ENCODE measurements at places on chromosomes 6 and 20.

- DNase-seq, result no peak
Observed at GRCh38 chr6:42787063-42787472, 5.2 kb downstream of the BICRAL start.

DNA sequence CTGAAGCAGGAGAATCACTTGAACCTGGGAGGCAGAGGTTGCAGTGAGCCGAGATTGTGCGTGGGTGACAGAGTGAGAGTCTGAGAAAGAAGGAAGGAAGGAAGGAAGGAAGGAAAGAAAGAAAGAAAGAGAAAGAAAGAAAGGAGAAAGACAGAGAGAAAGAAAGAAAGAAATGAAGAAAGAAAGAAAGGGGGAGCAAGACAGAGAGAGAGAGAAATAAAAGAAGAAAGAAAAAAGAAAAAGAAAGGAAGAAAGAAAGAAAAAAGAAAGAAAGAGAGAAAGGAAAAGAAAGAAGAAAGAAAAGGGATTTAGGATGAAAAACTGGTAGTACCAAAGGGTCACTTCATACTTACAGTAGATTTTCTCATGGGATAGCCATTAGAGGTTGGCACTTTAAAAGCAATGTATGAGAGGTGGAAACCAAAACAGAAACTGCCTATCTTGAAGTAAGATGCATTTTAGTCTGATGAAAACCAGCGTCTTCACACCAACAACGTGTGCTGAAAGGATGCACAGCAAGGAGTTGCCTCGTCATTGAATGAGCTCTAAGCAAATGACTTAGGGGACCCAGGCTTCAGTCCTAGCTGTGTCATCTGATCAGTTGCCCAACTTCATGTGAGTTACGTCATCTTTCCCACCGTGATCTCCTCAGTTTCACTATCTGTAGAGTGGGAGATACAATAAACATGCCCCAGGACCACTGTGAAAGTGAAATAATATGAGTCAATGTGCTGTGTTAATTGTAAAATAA, 133.9 kb upstream of the NEDD9 start:
- no peak for DNase-seq

DNA sequence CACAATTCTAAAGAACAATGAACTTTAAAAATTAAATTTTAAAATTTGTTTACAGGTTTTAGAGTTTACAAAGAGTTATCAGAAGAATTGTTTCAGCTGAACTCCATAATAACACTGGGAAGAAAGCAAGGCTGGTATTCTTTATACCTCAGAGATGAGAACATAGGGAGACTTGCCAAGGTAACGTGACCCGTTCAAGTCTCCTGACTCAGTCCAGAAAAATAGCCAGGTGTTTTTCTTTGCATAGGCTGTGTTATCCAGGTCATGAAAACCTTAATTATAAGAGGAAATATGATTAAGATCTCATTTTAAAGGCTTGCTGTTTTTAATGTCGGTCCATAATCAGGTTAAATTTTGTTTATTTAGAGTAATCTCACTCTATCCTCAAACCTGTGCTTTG, 8.5 kb upstream of the C6orf141 start:
- DNase-seq, result no peak

- DNase-seq, result no peak
Observed at GRCh38 chr6:92161953-92162352, 1257.4 kb downstream of the EPHA7 start.

DNA sequence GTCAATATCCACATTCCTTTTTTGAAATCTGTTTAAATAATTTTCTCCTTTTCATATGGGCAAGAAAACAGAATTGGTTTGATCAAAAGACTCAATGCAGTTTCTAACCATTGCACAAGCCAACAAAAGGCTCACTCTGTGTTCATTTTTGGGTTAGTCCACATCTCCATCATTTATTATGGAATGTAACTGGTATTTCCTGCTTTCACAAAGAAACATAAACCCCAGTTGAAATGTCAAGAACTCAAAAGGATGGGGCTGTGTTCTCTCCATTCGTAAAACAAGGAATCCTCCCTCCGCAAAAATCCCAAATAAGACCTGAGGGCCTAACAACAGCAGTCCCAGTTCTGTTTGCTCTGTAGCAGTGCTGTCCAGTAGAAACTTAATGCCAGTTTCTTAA, 420.9 kb downstream of the GJA1 start:
- DNase-seq, result no peak

DNA sequence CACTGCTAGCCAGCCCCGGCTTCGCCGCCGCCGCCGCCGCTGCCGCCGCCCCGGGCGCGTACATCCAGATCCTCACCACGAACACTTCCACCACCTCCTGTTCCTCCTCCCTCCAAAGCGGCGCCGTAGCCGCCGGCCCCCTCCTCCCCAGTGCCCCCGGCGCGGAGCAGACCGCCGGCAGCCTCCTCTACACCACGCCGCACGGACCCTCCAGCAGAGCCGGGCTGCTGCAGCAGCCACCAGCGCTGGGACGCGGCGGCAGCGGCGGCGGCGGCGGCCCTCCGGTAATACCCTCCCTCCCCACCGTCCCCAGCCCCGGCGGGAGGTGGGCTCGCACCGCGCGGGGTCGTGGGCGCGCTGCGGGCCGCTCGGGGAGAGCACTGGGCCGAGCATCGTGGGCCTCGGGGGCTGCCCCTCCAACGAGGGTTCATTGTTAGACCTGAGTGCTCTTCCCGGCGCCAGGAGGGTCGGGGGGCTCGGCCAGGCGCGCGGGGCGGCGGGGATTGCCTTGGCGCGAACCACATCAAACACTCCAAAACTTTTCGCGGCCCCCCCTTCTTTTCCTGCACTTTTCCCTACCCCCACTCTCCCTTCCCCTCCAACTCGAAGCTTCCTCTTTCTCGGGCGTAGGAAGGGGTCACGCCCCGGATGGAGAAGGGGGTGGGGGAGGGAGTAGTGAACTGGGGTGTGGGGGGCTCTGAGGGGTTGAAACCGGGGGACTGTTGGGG, 827 bp downstream of the E2F3 start:
- DNase-seq, result peak; percentile 48

DNA sequence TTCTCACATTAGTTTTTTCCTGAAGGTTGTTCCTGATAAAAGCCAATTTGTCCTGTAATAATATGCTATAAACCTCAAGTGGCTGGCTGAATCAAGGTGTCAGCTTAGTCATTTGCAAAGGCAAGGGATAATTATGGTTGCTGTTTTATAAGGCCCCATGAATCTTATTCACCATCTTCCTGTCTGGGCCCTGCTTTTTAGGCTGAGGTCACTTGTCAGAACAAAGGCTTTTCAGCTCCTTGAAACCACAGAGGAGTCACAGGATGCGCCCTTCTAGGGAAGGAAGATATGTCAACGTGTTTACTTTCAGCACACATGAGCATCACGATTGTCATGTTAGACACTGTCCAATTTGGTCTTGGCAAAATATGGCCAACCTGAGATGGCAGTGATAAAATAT, 64.8 kb upstream of the NAA20 start:
- no peak for DNase-seq

DNA sequence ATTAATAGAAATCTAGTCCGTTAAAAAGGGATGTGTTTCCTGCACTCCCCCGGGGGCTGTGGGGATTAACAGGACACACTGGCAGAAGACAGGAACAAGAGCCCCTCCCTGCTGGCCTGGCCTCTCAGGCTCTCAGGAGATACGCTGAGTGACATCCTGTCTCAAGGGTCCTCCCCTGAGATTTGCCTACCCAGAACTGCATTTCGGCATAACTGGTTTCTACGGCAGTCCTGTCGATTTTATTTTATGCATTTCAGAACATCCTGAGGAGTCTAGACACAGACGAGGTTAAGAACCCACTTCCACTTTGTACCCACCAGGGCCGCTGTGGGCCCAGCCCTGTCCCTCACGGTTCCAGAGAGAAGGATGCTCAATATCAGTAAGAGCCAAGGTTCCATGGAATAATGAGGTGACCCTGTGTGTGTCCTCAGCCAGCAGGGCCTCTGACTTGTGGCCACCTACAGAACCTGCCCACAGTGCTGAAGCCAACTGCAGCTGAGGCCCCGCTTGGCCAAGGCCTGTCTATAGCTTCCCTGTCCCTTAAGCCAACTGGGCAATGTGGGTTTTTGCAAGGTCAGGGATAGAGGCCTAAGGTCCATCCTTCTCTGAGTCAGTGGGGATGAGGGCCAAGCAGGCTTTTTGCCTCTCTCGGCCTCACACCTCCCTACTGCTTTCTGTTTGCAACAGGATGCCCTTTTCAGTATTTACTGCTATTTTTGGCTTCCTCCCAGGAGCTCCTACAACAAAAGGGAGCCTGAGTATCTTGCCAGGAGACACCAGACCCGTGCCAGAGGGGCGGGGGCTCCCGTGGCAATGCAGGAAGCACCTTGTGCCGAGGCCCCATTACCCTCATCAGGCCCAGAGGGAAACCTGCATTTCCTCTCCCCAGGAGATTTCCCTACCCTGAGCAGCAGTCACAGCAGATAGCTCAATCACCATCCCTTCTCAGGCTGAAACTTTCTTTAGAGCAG, 14.7 kb downstream of the UQCC2 start:
- peak; percentile 54 for DNase-seq

DNA sequence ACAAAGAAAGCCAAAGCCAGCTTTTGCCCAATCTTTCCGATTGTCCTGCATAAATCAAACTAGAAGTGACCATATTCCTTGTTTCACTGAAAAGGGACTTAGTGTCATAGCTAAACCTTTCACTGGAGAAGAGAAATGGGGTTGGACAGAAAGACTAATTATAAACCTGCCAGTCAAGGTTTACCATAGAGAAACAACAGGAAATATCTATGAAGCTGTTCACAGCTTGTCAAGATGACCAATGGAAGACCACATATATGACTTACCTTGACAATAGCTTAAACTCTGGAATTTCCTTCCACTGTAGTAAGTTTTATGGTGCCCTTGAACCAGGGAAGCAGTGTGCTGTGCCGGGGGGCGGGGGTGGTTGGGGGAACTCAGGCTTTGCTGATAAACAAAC, 107.7 kb upstream of the PHACTR1 start:
- no peak for DNase-seq

DNA sequence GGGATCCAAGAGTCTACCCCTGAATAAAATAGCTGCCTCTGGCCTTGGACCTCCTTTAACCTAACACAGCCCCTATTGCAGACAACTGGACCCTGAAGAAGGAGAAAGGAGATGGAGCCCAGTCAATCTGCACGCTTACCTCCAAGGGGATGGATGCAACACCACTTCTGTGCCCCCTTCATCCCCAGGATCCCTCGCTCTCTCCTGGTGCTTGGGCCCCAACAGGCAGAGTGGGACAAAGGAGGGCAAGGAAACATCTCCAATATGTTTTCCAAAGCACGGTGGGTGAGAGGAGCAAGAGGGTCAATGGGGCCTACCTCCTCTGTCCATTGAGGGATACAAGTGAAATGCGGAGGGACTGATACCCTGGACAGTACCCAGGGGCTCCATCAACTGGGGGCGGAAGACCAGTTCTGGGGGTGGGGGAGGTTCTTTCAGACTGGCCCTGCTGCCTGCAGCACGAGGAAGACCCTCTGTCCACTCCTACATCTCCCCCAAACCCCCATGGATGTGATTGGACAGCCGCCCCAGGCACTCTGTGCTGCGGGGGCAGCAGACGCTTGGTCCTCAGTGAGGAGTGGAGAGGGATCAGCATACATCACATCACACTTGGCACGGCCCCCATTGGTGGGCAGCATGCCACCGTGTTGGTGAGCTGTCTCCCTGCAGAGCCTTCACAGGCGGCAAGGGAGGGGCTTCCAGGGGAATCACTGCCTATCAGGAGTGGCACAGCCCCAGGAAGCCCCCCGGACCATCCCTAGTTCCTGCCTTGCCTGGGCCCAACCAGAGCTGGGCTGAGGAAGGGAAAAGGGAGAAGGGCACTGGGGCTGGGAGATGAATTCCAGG, 70.6 kb downstream of the MRPL14 start:
- DNase-seq, result peak; percentile 54

- no peak for DNase-seq
Observed at GRCh38 chr6:90993770-90994169, 406.9 kb upstream of the MAP3K7 start.

DNA sequence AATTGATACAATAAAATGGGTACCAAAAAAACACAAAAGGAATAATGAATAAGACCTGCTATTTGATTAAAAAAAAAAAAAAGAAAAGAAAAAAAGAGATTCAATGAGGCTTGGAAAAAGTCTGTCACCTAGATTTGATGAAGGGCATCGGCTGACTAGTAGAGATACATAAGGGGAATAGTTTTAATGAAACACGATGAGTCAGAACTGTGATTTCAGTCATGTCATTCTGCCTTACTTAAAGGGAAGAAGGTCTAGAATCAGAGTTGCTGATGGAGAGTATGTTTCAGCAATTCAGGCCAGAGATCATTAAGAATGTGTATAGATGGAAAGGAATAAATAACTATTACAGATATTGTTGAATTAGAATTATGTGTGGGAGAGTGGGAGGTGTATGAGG, 565.9 kb upstream of the RNF217 start:
- DNase-seq, result no peak

- DNase-seq, result no peak
Observed at GRCh38 chr6:47308198-47308517, 1.5 kb downstream of the TNFRSF21 start.

DNA sequence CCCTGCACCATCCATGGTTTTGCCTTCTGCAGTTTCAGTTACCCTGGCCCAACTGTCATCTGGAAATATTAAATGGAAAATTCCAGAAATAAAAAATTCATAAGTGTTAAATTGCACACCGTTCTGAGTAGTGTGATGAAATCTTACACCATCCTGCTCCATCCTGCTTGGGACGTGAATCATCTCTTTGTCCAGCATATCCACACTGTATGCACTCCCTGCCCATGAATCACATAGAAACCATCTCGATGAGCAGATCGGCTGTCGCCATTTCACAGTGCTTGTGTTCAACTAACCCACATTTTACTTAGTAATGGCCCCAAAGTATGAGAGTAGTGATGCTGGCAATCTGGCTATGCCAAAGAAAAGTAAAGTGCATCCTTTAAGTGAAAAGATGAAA, 105.9 kb upstream of the ID4 start:
- DNase-seq, result no peak

DNA sequence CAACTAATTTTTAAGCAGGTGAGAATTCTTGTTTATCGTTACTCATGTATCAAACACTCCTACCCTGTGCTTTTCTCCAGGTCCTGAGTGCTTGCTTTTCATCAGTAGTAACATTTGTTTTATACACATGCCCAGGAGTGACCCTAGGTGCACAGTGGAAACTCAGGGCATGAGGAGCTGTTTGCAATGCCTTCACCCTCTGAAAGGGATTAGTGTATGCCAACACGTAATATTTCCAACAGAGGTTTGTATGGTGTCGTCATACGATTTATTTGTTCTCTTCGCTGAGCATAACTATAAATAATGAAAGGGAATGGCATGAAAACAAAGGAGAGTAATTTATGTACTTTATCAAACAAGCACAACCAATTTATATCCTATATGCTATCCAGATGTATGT, 537.4 kb upstream of the MMS22L start:
- no peak for DNase-seq

GRCh38 chr20:54642864-54643667, 167.7 kb downstream of the DOK5 start:
- DNase-seq, result no peak
